Activated effector memory CD4-positive, alpha-beta T cell treated with anti-CD3 and anti-CD28 coated beads, Interleukin-2, amount 50 U/mL, for 16 hours (primary cell): ENCODE measurements at places on chromosomes 5 and 9.

DNA sequence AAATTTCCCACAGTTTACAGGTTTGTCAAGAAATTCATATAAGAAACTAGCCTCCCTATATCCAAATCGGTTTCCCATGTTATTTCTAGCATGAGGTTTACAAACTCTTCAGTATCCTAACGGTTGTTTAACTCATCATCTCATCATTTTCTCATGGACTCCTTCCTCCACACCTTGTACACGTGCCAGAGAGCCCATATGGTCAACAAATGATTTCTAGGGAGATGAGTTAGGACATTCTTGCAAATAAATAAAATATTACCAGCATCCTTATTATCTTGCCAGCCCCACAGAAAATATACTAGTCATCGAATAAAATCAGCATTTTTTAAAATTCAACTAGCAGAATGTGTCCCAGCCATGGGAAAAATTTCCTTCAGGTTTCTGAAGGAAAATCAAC lies 285.2 kb downstream of the EBF1 start:
- no peak for DNase-seq

GRCh38 chr5:94505327-94506068 lies 112.9 kb downstream of the KIAA0825 start:
- no peak for DNase-seq

GRCh38 chr5:142808878-142809598 lies 38.9 kb downstream of the ARHGAP26 start:
- no peak for DNase-seq

DNA sequence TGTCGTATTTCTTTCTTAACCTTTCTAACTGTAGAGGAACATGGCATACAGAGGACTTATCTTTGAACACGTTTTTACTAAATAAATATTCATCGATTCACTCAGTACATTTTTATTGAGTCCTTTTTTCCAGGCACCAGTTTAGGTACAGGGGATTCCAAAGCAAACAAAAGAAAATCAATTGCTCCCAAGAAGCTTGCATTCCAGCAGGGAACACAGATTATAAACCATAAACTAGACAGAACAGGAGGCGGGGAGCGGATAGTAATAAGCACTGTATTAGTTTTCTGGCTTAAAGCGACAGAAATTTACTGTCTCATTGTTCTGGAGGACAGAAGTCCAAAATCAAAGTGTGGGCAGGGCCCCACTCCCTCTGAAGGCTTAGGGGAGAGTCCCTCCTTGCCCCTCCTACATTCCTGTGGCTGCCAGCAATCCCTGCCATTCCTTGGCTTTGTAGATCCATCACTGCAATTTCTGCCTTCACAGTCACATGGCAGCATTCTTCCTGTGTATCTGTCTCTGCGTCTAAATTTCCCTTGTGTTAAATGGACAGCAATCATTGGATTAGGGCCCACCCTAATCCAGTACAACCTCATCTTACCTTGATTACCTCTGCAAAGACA lies 115.5 kb downstream of the COL23A1 start:
- DNase-seq = no peak

DNA sequence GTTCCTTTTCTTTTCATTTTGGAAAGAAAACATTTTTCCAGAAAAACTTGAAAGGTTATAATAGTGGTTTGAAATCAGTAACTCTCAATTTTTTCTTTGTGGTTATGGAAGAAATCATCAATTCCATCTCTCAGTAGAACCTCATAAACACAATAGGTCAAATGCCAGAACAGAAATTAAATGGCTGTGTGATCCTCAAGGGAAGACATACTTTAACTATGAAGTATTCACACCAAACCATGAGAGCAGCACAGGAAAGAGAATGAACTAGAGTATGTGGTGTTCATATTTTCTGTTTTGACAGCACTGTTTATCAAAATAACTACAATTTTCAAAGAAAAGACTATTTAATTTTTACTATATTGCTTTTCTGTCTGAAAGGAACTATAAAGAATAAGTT lies 29.7 kb upstream of the EFNA5 start:
- no peak for DNase-seq

- no peak for DNase-seq
Observed at GRCh38 chr9:105332471-105332870, 88.0 kb downstream of the SLC44A1 start.
